GM23338 (cell line): ENCODE measurements at places on chromosomes 2 and 18. TPM values are rescaled to one million over a fixed set of nuclear protein-coding genes. Genes with fewer than 3 reads are reported as not detected.

ZNF804A gene
- not detected in 2 replicates for total RNA-seq

TNFAIP6 gene
- 2.9 and 3.2 TPM in 2 replicates for total RNA-seq

SEMA4C gene
- 69.7 and 80.7 TPM in 2 replicates for total RNA-seq

RBM44 gene
- 0.19 and 0.87 TPM in 2 replicates for total RNA-seq

LOXHD1 gene
- total RNA-seq: 0.16 and 0.17 TPM in 2 replicates

GEN1 gene
- 25.2 and 43.3 TPM in 2 replicates for total RNA-seq

SAG gene
- total RNA-seq: not detected in 2 replicates

XDH gene
- 0.58 and 0.87 TPM in 2 replicates for total RNA-seq

GRCh38 chr2:46776687-46777327 lies 138.8 kb downstream of the MCFD2 start:
- no peaks in the 10 kb centered on the region for H3K36me3 ChIP-seq
- H3K4me1 ChIP-seq: no peaks in the 10 kb centered on the region; the same call in 1 of the 2 replicates
- no peaks in the 10 kb centered on the region for H3K27me3 ChIP-seq
- DNase-seq: peak; percentile 88
- no peak overlapping the region for H3K4me3 ChIP-seq

DNA sequence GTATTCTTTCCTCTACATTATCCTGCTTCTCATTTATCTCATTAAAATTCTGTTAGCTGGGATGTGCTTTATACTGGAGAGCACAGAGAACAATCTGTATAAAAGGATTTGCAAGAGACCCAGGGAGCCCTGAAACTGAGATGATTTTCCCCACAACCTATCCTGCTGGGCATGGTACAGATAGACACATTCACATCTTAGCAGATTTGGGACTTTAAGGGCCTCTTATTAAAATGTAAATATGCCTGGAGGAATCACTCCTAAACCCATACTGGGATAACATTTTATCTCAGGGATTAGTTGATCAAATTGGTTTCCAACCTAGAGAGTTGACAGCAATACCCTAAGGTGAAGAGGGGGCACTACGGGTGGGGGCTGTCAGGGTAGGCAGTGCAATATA lies 45.5 kb downstream of the AOX1 start:
- no peak overlapping the region for H3K4me3 ChIP-seq
- H3K4me1 ChIP-seq: no peaks in the 10 kb centered on the region
- H3K36me3 ChIP-seq: no peaks in the 10 kb centered on the region
- no peak overlapping the region for H3K27ac ChIP-seq

DNA sequence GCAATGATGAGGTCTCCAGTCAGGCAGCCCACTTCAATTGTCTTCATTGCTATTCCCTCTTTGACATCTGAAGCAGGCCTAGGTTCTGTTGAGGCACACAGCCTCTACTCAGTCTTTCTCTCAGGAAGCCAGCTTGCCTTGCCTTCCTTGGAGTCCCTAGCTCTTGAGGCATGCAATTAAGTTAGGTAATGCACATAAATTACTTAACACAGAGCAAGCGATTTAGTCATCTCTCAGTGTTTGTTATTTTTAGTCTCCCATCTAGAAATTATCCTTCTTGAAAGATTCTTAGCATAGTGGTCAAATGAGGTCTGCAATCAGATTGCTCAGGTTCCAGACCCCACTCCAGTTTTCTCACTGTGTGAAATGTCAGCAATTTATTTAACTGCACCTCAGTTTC lies 32.0 kb downstream of the SULT1C4 start:
- no peaks in the 10 kb centered on the region for H3K27me3 ChIP-seq
- no peak overlapping the region for H3K4me3 ChIP-seq
- no peaks in the 10 kb centered on the region for H3K4me1 ChIP-seq
- H3K36me3 ChIP-seq: peaks cover 11% of the 10 kb centered on the region; the same call in 1 of the 2 replicates

DNA sequence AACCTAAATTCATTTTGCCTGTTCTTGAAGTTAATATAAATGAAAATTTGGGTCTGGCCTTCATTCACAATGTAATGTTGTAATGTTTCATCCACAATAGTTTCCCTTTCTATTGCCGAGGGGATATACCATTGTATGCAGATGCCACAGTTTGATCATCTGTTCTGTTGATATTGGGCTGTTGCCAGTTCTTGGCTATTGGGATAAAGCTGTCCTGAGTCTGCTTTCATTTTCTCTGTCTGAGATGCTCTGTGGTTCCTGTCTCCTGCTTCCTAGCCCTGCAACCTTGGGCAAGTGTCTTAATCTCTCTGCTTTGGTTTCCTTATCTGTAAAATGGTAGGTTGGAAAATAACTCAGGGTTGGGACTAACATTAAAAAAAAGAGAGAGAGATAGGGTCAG lies 25.2 kb downstream of the B3GNT2 start:
- DNase-seq: no peak
- H3K4me1 ChIP-seq: peaks cover 18% of the 10 kb centered on the region
- peaks cover 12% of the 10 kb centered on the region; the same call in 1 of the 2 replicates for H3K36me3 ChIP-seq
- H3K27me3 ChIP-seq: no peaks in the 10 kb centered on the region
- H3K27ac ChIP-seq: peak overlapping the region; percentile 46; the same call in 1 of the 2 replicates

GRCh38 chr2:57452634-57453033 lies 594.0 kb upstream of the VRK2 start:
- H3K27ac ChIP-seq: no peak overlapping the region
- DNase-seq: no peak
- no peaks in the 10 kb centered on the region for H3K4me1 ChIP-seq
- H3K27me3 ChIP-seq: no peaks in the 10 kb centered on the region
- no peak overlapping the region for H3K4me3 ChIP-seq

GRCh38 chr18:10047237-10047636 lies 133.4 kb downstream of the VAPA start:
- no peak overlapping the region for H3K4me3 ChIP-seq
- H3K27ac ChIP-seq: no peak overlapping the region

DNA sequence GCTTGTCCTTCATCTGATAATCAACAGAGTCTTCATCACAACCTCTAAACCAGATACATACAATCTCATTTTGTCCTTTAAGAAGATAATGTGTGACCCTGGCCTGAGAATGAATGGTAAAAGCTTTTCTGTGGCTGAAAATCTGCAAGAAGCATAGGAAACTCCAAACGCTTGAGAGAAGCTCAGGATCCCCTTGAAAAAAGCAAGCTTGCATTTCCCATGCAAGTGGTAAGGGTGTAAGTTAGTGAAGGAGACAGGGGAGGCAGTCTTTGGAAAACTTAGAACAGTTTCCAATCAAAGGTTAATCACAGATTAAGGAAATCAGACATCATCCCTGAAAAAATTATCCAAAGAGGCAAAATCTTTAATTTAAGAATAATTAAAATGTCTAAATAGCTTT lies 413.6 kb upstream of the SALL3 start:
- peaks cover 4% of the 10 kb centered on the region for H3K36me3 ChIP-seq
- H3K27me3 ChIP-seq: no peaks in the 10 kb centered on the region
- no peak overlapping the region for H3K27ac ChIP-seq
- H3K4me3 ChIP-seq: no peak overlapping the region
- no peaks in the 10 kb centered on the region for H3K4me1 ChIP-seq
- DNase-seq: no peak

DNA sequence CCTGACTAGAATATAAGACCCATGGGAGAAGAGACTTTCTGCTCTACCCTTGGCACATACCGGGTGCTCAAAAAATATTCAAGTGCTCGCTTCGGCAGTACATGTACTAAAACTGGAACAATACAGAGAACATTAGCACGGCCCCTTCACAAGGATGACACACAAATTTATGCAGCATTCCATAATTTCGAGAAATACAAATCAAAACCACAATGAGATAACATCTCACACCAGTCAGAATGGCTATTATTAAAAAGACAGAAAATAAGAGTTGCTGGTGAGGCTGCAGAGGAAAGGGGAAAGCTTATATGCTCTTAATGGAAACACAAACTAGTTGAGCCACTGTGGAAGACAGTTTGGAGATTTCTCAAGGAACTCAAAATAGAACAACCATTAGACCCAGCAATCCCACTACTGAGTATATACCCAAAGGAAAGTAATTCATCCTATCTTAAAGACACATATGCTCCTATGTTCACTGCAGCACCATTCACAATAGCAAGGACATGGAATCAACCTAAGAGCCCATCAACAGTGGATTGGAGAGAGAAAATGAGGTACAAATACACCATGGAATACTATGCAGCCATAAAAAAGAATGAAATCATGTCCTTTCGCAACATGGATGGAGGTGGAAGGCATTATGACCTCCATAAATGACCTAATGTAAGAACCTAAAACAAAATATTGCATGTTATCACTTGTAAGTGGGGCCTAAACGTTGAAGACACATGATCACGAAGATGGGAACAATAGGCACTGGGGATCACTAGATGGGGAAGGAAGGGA lies 71.6 kb upstream of the CYP1B1 start:
- H3K27ac ChIP-seq: no peak overlapping the region
- H3K36me3 ChIP-seq: no peaks in the 10 kb centered on the region
- H3K27me3 ChIP-seq: no peaks in the 10 kb centered on the region

GRCh38 chr18:63197246-63197869 lies 122.2 kb downstream of the BCL2 start:
- peak overlapping the region; percentile 79; the same call in 1 of the 2 replicates for H3K27ac ChIP-seq
- no peaks in the 10 kb centered on the region for H3K36me3 ChIP-seq
- H3K27me3 ChIP-seq: no peaks in the 10 kb centered on the region
- no peaks in the 10 kb centered on the region for H3K4me1 ChIP-seq

DNA sequence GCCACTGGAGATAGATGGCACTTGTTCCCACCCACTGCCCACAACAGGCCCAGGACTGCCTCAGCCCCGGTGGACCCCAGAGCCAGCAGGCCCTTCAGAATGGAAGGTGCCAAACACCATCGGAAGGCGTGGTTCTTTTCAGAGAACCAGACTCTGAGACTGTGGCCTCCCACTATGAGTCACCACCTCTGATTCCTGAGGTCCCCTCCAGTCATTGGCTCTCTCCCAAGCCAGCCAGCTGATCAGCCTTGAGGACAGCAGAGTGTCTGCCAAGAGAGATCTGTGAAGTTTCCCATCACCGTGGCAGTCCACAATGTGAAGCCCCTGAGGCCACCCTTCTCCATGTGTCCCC lies 10.4 kb upstream of the MAP3K2 start:
- H3K36me3 ChIP-seq: no peaks in the 10 kb centered on the region; the same call in 1 of the 2 replicates
- no peak for DNase-seq
- H3K4me3 ChIP-seq: no peak overlapping the region
- H3K27me3 ChIP-seq: 0 out of 2 replicates have a peak, but pooled peaks cover 6% of the 10 kb centered on the region

GRCh38 chr2:2527148-2527547 lies 196.1 kb upstream of the MYT1L start:
- H3K4me1 ChIP-seq: no peaks in the 10 kb centered on the region
- H3K36me3 ChIP-seq: no peaks in the 10 kb centered on the region
- no peak overlapping the region for H3K27ac ChIP-seq
- H3K4me3 ChIP-seq: no peak overlapping the region
- H3K27me3 ChIP-seq: no peaks in the 10 kb centered on the region
- no peak for DNase-seq

DNA sequence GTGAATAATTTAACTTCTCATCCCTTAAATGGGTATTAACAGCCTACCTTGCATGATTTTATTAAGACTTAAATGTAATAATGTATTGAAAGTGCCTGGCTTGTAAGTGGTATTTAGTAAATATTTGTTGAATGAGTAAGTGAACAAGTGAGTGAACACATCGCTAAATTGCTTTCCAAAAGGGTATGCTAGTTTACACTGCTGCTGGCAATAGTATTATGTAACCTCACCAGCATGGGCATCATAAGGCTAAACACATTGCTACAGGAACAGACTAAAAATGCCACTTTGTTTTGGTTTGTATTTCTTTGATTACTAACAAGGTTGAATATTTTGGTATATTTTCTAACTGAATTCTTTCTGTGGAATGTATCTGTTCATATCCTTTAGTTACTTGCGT lies 9.8 kb downstream of the WDR43 start:
- H3K27ac ChIP-seq: no peak overlapping the region; the same call in 1 of the 2 replicates
- no peak overlapping the region for H3K4me3 ChIP-seq
- H3K27me3 ChIP-seq: no peaks in the 10 kb centered on the region
- 0 out of 2 replicates have a peak, but pooled peaks cover under 1% of the 10 kb centered on the region for H3K4me1 ChIP-seq

DNA sequence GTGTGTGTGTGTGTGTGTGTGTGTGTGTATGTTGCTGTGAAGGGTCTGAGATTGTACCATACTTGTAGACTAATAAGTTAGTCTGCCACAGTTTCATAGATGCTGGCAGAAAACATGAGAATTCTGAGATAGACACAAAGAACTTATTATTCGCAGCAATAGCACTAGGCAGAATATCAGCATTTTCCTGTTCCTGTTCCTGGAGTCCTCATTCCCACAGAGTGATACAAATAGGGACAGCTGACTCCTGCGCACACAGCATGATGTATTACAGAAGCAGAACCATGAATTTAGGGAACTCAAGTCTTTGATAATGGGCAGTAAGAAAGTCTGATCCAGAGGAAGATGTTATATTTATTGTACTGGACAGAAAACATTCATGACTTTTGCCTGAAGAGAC lies 1466.3 kb downstream of the DPP10 start:
- no peaks in the 10 kb centered on the region for H3K4me1 ChIP-seq
- H3K27ac ChIP-seq: no peak overlapping the region
- H3K4me3 ChIP-seq: no peak overlapping the region

DNA sequence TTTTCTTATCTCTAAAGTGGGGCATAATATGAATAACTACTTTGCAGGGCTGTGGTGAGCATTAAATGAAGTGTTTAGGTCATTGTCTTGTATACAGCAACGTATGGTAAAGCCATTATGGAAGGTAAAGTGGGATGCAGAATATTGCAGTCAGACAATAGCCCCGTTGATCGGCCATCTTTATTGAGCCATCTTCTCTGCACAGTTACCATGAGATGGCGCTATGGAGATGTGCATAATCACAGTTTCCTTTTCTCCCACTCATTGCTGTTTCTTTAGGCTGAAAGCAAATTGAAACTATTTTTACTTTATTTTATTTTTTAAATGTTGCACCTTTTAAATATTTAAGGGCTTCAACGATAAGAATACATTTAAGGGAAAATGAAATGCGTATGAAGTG lies 108.9 kb downstream of the THSD7B start:
- no peak overlapping the region for H3K4me3 ChIP-seq
- no peak overlapping the region for H3K27ac ChIP-seq
- H3K27me3 ChIP-seq: no peaks in the 10 kb centered on the region
- peak; percentile 68 for DNase-seq
- no peaks in the 10 kb centered on the region for H3K36me3 ChIP-seq

- no peaks in the 10 kb centered on the region for H3K27me3 ChIP-seq
- peaks cover 9% of the 10 kb centered on the region for H3K4me1 ChIP-seq
- H3K36me3 ChIP-seq: no peaks in the 10 kb centered on the region
- no peak for DNase-seq
- no peak overlapping the region for H3K4me3 ChIP-seq
These were observed 252.4 kb upstream of the SALL3 start for GRCh38 chr18:78727057-78727739.
